ENCODE measurements at places on chromosomes 7 and 10. TPM values are rescaled to one million over a fixed set of nuclear protein-coding genes. Genes with fewer than 3 reads are reported as not detected.

DNA sequence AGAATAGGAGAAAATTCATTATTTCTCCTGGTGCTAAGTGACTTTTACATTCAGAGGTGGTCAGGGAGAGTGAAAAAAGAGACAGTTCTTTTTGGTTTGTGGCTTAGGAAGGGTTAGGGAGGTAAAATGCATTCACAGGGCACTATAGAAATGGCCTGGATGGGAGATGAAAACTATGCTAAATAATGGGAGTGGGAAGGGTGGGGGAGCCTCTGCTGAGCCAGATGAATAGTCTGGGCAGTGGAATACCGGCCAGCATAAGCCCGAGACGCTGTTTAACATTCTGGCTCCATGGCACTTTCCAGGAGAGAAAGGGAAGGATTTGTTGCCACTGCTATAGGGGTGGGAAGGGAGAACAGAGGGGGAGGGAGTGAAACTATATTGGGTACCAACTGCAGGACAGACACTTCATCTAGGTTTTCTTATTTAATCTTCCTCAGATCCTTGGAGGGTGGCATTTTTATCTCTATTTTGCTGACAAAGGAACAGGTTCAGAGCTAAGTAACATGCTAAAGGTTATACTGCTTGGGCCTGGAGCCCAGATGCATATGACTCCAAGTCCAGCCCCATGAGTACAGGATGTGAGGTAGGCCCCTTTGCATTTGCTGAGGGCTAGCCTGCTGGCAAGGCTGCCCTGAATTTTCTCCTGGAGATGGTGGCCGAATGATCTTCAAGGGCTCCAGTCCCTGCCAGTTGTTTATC is 372.4 kb downstream of the CCSER2 start:
- no peak for DNase-seq

DNA sequence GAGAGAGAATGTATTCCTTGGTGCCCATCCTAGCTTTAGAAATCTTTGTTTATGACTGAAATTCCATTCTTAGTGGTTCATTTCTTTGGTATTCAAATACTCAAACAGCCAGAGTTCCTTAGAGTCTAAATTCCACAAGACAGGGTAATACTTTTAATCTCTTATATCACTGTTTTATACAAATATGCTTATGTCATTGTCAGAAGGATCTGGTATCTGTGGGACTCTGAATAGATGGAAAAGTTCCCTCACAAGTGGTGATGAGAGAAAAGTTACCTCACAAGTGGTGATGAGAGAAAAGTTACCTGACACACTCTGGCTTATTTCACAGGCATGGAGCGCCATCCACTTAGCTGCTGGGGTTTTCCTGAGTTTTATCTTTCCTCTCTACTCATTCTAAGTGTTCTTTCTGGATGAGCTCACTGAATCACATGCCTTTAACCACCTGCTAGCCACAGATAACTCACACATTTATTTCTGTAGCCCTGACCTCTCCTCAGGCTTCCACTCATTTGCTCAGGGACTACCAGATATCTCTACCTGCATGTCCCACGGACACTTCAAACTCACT is 784.0 kb downstream of the SUGCT start:
- DNase-seq: peak; percentile 73

DNA sequence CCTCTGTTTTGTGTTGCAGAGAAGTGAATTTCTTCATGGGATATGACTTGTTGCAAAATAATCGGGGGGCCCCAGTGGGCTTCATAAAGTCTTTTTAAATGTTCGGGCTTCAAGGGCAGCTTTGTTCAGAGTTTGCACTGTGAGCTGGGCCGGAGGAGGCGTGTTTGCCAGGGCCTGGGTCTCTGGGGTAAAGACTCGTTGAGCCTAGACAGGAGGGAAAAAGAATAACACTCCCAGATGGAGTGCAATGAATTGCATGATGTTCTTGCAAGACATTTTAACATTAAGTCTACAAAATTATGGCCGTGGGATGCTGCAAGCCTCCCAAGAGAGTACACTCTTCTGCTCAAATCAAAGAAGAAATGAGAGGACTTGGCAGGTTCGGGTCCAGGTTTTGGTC is 23.6 kb downstream of the BMPER start:
- DNase-seq: no peak

The GRK5 gene
- total RNA-seq: 9.9 TPM

The STRIP2 gene
- 3.7 TPM for total RNA-seq

DNA sequence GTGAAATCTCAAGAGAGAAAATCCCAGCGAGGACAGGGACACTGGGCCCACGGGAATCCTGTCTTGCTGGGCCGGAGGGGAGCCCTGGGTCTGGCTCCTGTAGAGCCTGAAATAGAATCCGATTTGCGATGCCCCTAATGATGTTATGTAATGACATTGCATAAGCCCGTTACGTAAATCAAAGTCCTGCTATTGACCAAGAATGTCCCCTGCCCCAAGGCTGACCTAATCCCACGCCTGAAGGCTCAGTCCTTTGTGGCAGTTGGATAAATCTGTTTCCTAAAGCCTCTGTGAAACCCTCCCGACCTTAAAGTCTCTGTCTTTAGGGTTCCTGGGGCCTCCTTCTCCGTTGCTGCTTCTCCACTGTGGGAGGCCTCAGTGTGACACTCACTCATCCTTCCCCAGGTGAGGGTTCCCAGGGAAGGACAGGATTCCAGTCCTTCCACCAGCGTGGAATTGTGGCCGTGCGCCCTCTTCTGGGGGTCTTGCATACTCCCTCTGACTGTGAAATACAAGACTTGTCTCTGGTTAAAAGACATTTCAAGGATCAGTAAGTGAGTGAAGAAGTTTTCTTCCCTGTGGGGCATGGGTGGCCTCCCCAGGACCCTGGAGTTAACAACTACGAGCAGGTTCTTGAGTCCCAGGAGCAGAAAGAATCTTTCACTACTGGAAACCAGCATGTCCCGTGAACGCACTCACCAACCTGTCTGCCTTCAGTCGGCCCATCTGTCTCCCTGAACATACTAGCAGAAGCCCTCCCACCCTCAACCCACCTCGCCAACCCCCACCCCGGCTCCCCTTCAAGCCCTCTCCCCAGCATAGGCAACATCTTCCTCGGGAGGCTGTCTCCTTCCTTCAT is 19.8 kb downstream of the ZNF467 start:
- DNase-seq: peak; percentile 50
